NCI-H460 (cell line): ENCODE measurements at places on chromosomes 3 and 15. TPM values are rescaled to one million over a fixed set of nuclear protein-coding genes. Genes with fewer than 3 reads are reported as not detected.

Gene CCR8
- total RNA-seq: not detected in 2 replicates

Gene PRSS50
- total RNA-seq: not detected in 2 replicates

Gene HAUS2
- total RNA-seq: 39.3 and 41.3 TPM in 2 replicates

DNA sequence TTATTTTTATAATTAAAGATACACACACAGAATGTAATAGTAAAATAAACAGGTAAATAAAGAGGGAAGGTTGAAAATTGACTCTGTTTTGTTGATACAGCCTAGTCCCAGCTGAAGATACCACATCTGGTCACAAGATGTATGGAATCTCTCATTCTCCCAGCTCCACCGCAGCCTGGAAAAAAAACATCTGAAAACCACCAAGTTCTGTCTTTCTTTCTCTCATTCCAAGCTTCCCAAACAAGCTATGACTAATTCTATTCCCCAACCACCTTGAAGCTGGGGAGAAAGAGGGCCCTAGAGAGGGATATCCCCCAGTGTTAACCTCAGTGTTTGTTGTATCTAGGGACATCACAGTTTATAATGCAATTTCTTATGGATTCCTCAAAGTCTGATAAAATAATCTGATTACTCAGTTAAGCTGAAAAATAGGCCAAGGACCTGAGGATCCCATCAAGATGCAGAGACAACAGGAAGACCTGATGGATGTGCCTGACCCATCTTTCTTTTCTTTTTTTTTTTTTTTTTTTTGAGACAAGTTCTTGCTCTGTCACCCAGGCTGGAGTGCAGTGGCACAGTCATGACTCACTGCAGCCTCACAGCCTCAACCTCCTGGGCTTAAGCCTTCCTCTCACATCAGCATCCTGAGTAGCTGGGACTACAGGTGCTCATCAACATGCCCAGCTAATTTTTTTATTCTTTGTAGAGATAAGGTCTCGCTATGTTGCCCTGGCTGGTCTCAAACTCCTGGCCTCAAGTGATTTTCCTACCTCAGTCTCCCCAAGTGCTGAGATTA is 38.1 kb downstream of the SRGAP3 start:
- no peak for DNase-seq

DNA sequence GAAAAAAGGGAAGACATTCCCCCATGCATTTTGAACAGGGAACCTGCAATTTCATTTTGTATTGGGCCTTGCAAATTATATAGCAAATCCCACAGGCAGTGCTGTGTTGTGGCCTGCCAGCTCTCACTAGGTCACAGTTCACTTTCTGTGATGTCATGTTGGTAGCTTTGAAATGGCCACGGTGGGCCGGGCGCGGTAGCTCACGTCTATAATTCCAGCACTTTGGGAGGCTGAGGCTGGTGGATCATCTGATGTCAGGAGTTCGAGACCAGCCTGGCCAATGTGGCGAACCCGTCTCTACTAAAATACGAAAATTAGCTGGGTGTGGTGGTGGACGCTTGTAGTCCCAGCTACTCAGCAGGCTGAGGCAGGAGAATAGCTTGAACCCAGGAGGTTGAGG is 27.0 kb upstream of the C15orf39 start:
- DNase-seq: no peak

- no peak for DNase-seq
These were observed at the start of gene ADCY5 for GRCh38 chr3:123448536-123449101. ADCY5 (minus strand) TSS chr3:123449090; CDS start chr3:123448545, 545 bp downstream.

- DNase-seq: no peak
These were observed 10.7 kb upstream of the CYP11A1 start for GRCh38 chr15:74377831-74378766.

GRCh38 chr15:78234515-78235040 is at the start of gene ACSBG1:
ACSBG1 (minus strand) TSS chr15:78234565; CDS start chr15:78234501, 64 bp downstream.
- DNase-seq: no peak

DNA sequence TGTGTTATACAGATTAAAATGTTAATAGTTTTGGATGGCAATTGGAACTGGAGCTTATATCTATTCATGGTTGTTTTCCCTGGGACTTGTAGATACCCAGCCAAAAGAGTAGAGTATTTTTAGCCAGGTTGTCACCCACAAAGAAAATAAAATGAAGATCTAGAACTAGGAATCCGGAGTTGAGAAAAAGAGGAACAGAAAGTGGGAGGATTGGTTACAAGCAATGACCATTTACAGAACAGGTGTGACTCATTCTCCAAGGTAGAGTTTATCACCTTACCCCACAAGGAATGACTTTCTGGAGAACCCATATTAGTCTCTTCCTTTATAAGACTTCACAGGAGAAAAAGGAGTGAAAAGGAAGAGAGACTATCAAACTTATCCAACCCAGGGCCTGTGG is 99.8 kb downstream of the TMEM108 start:
- no peak for DNase-seq

DNA sequence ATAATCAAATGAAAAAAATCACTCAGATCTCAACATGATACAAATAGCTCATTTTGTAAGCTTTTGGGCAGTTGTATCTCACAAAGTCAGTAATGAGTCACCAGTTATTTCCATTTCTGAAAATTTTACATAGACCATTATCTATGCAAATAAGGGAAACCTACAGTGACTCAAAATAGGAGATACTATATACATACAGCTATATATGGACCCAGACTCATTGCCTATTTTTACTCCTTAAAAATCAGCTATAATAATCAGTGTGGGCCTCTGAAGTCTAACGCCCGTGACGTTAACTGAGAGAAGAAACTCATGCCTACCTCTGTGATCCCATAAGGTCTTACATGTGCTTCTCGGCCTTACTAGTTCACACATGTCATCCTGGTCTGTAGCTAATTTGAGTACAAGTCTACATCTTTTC is 31.6 kb downstream of the LRIG1 start:
- DNase-seq: no peak
